Ovary (tissue), 10 donors: ENCODE measurements at places on chromosomes 13 and 19.

GRCh38 chr13:113897966-113898365 is 34.1 kb upstream of the GAS6 start:
- DNase-seq: no peak

GRCh38 chr13:89212186-89212585 is 1541.0 kb downstream of the SLITRK5 start:
- no peak for DNase-seq

GRCh38 chr19:50418176-50419021 is at the start of gene SPIB:
Gene SPIB, plus strand, starts transcription at chr19:50418938. Its CDS starts 25 bp downstream, at chr19:50418963.
- DNase-seq: no peak

DNA sequence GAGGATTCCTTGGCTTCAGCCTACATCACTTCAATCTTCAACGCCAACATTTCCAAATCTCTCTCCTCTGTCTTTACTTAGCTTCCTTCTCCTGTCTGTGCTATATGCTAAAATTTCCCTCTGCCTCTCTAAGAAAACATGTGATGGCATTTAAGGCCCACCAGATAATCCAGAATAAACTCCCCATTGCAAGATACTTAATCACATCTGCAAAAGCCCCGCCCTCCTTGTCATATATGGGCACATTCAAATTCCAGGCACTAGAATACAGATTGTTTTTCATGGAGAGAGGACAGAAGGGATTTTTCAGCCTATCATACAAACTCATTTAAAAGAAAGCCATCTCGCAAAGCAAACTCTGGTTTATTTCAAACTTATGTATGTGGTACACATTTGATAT is 16.2 kb downstream of the ARGLU1 start:
- DNase-seq: no peak

- peak; percentile 87 for DNase-seq
Observed at GRCh38 chr19:49875857-49876421, 1.2 kb downstream of the AKT1S1 start.

- DNase-seq: no peak
Observed at GRCh38 chr19:5953030-5953589, 24.8 kb downstream of the RANBP3 start.

DNA sequence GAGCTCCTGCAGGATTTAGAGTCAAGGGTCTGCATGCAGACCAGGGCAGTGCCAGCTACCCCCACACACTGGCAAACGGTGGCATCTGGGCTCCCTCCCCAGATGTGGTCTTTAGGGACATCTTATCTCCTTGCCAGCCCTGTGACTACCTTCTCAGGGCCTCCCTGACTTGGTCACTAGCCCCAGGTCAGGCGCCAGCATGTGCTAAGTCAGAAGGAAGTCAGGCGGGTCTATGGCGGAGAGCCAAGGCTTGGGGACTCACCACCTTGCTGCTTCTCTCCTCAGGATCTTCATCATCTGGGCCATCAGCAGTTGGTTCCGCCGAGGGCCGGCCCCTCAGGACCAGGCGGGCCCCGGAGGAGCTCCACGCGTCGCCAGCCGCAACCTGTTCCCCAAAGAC is 17.6 kb downstream of the CLPTM1 start:
- no peak for DNase-seq

DNA sequence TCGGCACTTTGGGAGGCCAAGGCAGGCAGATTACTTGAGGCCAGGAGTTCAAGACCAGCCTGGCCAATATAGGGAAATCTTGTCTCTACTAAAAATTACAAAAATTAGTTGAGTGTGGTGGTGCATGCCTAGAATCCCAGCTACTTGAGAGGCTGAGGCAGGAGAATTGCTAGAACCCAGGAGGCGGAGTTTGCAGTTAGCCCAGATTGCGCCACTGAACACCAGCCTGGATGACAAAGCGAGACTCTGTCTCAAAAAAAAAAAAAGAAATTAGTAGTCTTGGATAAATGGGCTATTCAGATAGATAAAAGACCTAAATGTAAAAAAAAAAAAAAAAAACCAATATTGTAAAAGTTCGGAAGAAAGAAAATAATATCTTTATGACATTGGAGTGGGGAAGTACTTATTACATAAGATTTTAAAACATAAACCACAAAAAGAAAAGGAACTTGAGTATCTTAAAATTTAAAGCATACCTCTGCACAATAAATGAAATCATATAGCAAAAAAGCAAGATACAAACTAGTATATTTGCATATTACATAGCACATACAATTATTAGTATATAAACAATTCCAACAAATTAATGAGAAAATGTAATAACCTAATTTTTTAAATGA is 26.7 kb upstream of the RNASEH2B start:
- no peak for DNase-seq

DNA sequence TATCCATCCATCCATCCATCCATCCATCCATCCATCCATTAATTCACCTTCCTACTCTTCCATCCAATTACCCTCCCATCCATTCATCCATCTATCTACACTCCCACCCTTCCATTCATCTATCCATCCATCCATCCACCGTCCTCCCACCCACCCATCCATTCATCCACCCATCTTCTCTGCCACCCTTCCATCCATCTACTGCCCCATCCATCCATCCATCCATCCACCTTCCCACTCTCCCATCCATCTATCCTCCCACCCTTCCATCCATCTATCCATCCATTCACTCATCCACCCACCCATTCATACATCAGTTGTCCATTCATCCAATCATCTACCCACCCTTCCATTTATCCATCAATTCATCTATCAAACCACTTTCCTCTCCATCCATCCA is 54.3 kb downstream of the NWD1 start:
- DNase-seq: no peak

GRCh38 chr19:4130744-4131438 is 7.0 kb upstream of the MAP2K2 start:
- DNase-seq: no peak

- DNase-seq: peak; percentile 65
Observed at GRCh38 chr19:18419699-18420460, 682 bp downstream of the SSBP4 start.

DNA sequence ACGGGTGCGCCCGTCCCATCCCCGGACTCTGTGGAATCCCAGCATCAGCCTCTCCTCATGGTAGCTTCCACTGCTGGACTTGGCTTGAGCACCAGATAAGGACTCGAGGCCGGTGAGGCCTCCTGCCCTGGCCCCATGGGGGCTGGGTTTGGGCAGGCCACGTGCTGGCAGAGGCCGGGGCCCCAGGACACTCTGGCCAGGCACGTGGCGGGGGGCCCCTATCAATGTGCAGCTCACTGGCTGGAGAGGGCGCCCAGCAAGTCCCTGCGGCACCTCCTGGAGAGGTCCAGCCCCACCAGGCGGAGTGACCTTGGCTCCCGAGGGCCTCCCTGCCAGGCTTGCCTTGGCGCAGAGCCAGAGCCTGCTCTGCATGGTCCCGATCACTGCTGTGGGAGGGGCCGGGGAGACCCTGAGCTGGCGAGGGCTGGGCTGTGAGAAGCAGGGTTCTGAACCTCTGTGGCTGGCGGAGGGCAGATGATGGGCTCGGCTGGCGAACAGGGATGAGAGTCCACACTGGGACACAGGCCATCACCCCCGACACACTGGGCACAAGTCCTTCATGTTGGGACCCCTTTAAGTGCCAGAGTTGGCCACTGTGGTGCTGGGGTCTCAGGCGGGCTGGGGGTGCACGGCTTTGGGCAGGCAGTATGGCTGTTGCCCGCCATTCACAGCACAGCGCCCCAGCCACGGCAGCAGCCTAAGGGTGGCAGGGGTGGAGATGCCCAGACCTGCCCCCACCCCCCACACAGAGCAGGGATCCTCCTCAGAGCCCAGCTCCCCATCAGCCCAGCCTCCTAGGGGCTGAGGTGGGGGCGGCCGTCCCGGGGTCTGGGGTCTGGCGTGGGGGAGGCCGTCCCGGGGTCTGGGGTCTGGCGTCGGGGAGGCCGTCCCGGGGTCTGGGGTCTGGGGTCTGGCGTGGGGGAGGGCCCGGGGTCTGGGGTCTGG is 19.1 kb downstream of the CEBPG start:
- DNase-seq: peak; percentile 29

DNA sequence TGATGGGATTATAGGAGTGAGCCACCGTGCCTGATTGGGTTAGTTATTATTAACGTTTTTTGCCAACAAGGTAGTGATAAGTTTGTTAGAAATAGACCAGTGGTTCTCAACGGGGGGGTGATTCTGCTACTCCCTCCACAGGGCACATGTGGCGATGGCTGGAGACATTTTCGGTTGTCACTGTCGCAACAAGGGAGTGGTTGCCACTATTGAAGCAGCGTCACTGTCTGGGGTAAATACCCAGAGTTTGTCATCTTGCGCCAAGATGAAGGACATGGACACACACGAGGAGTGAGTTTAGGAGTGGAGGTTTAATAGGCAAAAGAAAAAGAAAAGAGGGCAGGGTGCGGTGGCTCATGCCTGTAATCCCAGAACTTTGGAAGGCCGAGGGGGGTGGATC is 18.9 kb downstream of the ADGRE3 start:
- no peak for DNase-seq

DNA sequence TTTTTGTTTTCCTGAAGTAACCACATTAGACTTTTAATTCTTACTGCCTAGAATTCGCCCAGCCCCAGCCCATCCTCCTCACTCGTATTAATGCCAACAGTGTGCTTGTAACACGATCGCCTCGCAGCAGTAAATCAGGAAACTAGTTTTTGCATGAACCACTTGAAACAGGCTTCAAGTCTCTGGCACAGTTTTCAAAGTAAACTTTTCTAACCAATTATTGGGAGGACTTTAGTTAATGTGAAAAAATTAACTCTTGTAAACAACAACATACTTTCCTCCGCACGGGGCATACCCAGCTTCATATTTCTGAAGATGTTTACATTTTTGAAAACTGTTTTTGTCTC is 39.2 kb downstream of the TNFRSF19 start:
- peak; percentile 47 for DNase-seq

- DNase-seq: no peak
Observed at GRCh38 chr13:99220199-99220935, 19.7 kb downstream of the UBAC2 start.

- DNase-seq: no peak
Observed at GRCh38 chr13:28822801-28823200, 2.7 kb downstream of the MTUS2 start.

GRCh38 chr13:37766502-37766901 is 103.1 kb downstream of the TRPC4 start:
- DNase-seq: no peak

DNA sequence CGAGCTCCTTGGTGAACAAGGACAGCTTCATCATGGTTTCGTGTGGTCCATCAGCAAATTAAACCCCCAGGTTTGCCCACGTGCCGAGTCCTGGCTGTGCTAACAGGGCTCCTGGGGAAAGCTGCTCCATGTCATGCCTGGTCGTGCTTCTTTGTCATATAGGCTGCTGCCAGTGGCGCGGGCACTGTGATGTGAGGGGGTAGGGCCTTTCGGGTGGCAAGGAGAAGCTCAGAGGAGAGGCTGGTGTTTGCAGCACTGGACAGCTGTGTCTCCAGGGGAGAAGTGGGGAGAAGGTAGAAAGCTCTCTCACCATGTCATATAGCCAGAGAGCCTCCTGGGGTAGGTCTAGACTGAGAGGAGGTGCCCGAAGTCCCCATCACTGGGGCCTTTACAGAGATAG is 13.3 kb downstream of the VSTM2B start:
- DNase-seq: no peak

DNA sequence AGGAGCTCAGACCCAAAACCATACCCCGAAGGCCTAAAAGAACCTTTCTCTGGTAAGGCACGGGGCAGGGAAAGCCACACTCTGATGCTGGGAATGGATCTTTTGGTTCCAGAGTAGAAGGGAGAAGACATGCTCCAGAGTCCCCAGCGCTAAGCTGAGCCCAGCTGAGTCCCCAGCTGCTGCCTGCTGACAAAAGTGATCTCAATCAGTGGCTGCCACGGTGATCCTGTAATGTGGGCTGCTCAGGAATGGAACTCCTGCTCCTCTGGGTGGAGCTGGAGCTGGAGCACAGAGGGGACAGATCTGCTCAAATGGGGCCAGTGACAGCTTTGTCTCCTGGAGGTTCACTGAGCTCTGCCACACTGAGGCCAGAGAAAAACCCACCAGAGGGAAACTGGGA is 70.5 kb downstream of the MLLT1 start:
- DNase-seq: peak; percentile 10

GRCh38 chr13:109704771-109705635 is 81.4 kb downstream of the IRS2 start:
- DNase-seq: no peak

GRCh38 chr13:66424422-66424821 is 805.7 kb downstream of the PCDH9 start:
- DNase-seq: no peak

GRCh38 chr13:101919541-101920181 is 467.2 kb downstream of the ITGBL1 start:
- no peak for DNase-seq

DNA sequence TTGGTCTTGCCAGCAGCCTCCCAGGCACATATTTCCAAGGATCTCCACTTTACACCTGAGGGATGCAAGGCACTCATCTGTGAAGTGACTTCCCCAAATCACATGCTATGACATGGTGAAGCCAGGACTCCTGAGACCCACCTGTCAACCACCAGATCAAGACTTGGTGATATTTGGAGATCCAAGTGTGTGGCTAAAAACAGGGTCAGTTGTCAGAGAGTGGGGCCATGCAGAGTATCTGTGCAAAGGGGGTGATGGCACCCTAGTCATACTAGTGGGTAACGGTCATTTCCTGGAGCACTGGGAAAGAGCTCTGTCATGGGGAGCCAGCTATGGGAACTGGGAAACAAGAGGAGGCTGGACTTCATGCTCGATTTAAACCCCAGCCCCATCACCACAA is 218.4 kb upstream of the IRS2 start:
- no peak for DNase-seq

DNA sequence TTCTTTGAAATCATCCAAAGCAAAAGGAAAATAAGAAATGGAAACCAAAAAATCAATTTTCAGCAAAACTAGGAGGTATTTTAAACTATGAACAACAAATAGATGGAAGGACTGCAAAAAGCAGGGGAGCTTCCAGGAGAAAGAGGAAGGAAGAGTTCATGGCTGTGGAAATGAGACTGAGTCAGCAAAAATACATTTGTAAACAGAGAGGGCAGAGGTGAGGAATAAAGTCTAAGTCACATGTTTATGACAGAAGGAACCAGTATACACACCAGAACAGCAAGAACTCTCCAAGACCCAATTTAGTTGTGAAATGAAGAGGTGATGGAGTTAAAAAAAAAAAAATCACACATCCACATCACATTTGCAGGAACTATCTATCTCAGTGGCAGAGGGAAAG is 69.6 kb downstream of the RNASEH2B start:
- DNase-seq: no peak

- no peak for DNase-seq
Observed at GRCh38 chr19:5148794-5149190, 179.9 kb downstream of the KDM4B start.

DNA sequence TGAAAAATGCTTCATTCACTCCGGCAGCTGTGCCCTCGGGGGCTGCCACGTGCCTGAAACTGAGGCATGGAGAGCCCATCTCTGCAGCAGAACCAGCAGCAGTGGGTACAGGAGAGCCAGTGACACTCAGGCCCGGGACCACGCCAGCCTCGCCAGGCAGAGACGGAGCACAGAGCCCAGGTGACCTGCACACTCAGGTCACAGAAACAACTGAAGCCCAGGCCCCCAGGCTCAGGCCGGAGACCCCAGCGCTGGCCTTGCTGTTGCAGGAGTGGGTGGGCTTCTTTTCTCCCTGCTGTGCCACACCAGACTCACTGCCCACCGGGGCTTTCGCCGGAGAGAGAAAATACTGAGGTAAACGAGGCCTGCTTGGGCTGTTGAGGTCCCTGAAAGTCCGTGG is 117.3 kb downstream of the SOX1 start:
- peak; percentile 4 for DNase-seq

- no peak for DNase-seq
Observed at GRCh38 chr13:100512422-100512821, 76.2 kb downstream of the GGACT start.
